GM23338 (cell line): ENCODE measurements at places on chromosomes 7 and 10.

DNA sequence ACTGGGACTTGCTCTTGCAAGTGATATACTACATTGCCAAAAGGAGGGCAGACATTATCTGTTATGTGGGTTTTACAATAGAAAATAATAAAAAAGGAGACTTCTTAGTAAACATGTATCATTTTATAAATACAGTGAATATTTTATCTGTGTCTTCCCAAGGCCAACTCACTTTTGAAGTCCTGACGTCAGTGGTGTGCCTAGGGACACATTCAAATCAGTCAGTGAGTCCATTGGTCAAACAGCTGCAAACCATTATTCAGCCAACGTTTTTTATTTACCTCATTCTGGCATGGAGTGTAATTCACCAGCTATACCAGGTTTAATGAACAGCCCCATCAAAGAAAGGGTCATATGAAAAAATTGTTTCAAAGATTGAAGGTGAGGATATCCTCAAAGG, 263.7 kb downstream of the IPMK start:
- no peak for DNase-seq

- DNase-seq, result no peak
Measured at GRCh38 chr7:21585070-21585724, 42.4 kb downstream of the DNAH11 start.

DNA sequence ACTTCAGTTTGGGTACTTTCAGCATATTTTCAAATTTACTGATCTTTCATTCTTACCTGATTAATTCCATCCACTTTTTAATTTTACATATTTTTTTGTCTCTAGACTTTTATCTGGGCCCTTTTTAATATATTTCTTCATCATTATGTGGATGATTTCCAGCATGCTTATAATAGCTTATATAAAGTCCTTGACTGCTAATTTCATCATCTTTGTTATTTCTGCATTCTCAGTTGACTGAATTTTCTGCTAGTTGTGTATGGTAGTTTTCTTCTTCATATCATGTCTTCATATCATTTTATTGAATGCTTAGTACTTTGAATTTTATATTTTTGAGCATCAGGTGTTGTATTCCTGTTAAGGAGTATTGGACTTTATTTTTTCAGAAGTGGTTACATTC, 39.6 kb downstream of the STAM start:
- DNase-seq, result no peak

- no peak for DNase-seq
Measured at GRCh38 chr10:60433684-60434083, 44.0 kb upstream of the ANK3 start.

GRCh38 chr10:65194555-65194954, 1673.4 kb downstream of the REEP3 start:
- no peak for DNase-seq

- no peak for DNase-seq
Measured at GRCh38 chr10:22683140-22683389, 31.3 kb downstream of the PIP4K2A start.

DNA sequence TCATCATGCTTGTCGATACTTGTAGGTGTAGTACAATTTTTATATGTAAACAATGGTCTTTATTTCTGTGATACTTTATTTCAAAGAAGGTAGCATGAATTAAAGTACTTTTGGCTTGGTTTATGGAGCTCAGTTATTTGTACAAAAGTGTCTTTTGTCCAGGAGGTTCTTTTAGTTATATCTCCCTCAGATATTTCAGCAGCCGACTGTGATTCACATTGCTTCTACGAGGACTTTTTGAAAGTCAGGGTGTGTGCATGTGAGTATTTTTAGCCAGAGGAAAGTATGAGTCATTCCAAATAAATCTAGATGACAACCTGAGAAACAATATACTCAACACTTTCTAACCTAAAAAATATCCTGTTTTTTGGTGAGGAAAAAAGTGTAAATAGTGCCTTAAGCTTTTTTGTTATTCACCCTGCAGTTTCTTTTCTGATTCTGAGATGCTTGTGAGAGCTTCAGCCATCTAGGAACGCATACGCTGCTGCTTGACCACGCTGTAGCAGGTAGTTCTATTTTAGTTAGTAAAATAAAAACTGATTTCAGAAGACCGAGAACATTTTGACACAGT, 595 bp upstream of the SUN1 start:
- no peak for DNase-seq

- no peak for DNase-seq
Measured at GRCh38 chr10:80280071-80280800, 9.2 kb downstream of the MAT1A start.

DNA sequence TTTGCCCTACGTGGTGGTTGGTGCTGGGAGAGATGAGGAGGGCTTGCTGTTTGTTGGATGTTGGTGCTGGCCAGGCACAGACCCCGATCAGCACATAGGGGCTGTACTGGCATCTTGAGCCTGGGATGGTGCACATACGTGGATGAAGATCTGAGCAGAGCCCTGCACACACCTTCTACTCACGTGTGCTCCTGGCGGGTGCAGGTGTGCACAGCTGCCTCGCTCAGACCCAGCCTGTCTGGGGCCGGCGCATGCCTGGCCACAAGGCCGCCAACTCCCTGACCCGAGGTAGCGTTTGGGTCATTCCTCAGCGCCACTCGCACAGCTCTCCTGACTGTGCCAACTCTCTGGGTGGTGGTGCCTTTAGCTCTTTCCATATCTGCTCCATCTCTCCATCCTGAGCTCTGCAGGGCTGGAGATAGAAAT, 18.6 kb downstream of the PALD1 start:
- DNase-seq, result no peak

GRCh38 chr7:8441106-8441965, 7.9 kb downstream of the NXPH1 start:
- DNase-seq, result peak; percentile 61

GRCh38 chr10:57979491-57979890, 288.2 kb downstream of the IPMK start:
- DNase-seq, result peak; percentile 2

GRCh38 chr7:98251231-98251600, 816 bp downstream of the TECPR1 start:
- DNase-seq, result peak; percentile 45

- no peak for DNase-seq
Measured at GRCh38 chr7:138125598-138126111, 49.4 kb downstream of the AKR1D1 start.
